Cortex of kidney (tissue), 1 donor: ENCODE measurements at places on chromosomes 5 and 9.

DNA sequence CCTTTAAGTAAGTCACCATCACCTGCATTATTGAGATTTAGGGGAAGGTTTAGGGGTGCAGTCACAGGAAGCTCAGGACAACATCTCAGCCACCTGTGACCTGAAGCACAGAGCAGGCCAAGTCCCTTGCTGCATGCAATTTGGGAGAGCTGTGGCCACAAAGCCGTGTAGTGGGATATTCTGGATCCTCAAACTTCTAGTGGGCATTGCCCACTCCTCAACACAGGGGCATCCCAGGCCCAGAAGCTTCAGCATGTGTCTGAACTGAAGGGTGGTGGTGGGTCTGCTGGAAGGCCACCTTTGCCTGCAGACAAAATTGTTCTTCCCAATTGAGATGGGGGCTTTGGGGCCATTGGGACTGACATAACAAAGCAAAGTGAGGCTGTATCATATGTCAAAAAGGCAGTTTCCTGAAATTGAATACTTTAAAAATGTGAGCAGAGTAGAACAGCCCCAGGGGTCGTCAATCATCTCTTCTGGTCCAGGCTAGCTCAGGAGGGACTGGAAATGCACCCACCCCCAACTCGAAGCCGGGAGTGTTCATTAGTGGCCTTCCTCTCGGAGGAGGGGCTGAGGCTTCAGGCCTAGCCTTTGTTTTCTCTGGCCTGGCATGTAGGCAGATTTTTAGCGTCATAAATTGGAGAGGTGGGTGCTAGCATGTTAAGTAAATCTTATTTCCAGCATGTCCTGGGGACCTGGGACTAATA is 2.8 kb upstream of the GADD45G start:
- no peak for DNase-seq

GRCh38 chr5:31901807-31902530 is 263.0 kb downstream of the PDZD2 start:
- no peak for DNase-seq

DNA sequence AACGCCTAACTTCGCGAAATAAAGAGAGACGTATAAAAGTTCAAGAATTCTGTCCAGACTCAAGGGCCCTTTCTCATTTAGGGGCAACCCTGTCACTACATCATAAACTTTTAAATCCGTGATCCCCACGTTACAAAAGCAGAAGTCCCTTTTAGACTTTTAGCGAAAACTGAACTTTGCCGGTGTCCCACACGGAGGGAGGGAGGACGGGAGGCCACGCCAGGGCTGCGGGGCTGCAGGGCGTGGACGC is 515 bp upstream of the F2R start:
- no peak for DNase-seq

DNA sequence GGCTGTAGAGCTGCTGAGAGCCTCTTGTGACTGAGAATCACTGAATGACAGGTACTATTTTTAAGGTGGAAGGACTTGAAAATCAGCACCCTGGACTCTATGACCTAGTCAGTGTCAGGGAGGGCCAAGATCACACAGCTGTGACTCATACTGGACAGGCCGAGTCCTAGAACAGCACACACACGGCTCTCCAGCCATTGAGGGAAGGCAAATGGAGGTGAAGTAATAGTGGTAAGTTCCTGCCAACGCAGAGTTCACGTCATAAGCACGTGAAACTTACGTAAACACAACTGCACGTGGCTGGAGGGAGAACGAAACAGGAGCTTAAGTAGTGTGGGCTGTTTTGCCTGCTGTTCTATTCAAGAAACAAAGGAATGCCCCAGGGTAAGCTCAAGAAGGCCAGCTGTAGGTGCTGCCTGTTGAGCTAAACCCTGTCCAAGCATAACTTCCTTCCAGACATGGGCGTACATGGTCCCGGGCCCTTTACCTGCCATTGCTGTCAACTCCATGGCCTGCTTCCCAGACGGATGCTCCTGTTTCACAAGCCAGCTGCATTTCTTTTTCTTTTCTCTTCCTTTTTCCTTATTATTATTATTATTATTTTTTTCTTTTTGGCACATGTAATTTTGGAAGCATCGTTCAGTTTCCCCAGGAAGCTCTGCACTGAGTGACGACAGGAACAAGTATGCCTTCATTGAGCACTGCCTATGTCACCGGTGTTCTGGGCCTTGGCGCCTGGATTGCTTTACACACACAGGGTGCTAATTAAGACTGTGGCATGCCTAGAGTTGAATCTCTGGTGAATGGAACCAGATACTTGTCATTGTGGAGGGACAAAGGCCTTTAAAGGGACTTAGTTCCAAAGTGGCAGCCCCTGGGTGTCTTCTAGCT is 10.2 kb upstream of the LCP2 start:
- DNase-seq: no peak

DNA sequence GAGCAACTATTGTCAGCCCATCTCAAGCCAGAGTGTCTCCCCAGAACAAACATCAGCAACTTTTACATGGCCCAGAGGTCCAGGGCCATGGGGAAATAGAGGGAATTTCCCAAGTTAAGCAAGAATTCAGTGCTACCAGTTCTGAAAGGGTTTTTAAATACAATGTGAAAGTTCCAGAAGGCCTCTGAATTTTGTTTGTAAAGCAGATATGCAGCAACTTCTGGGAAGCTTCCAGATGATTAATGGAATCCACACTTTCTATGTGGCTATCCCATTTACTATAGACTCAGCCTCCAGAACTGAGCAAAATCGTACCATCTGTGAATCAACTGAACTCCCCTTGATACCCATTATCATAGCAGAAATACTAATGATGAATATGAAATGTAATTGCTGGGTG is 93.8 kb downstream of the FEM1C start:
- DNase-seq: no peak
